ENCODE measurements at places on chromosomes 3 and 15. TPM values are rescaled to one million over a fixed set of nuclear protein-coding genes. Genes with fewer than 3 reads are reported as not detected.
A peak's percentile ranks its signal among the peaks of the same experiment; 100 is the strongest.

Gene EID1
- polyA plus RNA-seq = 161 TPM

Gene CDCP1
- 1.6 TPM for polyA plus RNA-seq

GRCh38 chr3:185337231-185337816, 25.6 kb upstream of the MAP3K13 start:
- DNase-seq = no peak

GRCh38 chr15:89670971-89671560, 8.1 kb downstream of the PLIN1 start:
- no peak for DNase-seq

DNA sequence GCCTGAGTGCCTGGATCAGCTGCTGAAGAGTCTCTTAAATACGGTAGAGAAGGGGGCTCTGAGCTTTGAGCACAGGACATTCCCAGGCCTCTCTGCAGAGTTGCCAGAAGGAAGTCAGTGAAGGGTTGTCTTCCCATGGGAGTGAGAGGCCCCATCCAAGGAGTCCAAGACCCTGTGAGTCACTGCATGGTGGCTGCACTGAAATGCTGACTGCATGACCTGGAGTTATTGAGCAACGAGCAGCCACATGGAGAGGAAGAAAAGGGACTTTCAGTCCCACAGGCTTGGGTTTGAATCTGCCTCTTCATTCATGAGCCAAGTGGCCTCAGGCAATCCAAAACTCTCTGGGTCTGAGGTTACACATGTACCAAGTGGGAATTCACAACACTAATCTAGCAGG, 69.6 kb upstream of the RASGRF1 start:
- no peak for DNase-seq

DNA sequence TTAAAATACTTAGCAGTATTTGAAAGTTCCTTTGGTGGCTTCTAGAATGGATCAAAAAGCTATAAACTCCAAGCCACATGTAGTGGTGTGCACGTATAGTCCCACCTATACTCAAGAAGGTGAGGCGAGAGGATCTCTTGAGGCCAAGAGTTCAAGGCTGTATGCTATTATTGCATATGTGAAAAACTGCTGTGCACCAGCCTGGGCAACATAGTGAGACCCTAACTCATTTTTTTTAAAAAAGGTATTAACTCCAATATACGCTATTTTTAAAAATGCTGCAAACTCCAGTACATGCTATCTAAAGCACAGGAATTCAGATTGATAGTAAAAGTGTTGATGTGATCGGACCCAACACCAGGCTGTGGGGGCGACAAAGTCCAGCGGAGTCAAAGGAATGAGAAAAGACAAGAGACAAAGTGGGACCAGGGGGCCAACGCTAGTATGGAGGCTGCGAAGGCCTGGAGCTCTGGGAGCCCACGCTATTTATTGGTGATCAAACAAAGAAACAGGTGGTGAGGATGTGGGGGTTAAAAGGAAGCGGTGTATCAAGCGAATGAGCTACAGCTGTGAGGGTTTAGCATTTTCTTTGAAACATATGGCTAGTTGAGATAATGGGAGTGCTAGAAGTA, 66.6 kb downstream of the ARIH1 start:
- DNase-seq = no peak

GRCh38 chr15:48641416-48641815, 4.1 kb downstream of the FBN1 start:
- no peak for DNase-seq

Gene NME9
- polyA plus RNA-seq = not detected

Gene RTP1
- polyA plus RNA-seq = not detected

- DNase-seq = no peak
Observed at GRCh38 chr3:132569153-132569552, 27.9 kb upstream of the ACKR4 start.

DNA sequence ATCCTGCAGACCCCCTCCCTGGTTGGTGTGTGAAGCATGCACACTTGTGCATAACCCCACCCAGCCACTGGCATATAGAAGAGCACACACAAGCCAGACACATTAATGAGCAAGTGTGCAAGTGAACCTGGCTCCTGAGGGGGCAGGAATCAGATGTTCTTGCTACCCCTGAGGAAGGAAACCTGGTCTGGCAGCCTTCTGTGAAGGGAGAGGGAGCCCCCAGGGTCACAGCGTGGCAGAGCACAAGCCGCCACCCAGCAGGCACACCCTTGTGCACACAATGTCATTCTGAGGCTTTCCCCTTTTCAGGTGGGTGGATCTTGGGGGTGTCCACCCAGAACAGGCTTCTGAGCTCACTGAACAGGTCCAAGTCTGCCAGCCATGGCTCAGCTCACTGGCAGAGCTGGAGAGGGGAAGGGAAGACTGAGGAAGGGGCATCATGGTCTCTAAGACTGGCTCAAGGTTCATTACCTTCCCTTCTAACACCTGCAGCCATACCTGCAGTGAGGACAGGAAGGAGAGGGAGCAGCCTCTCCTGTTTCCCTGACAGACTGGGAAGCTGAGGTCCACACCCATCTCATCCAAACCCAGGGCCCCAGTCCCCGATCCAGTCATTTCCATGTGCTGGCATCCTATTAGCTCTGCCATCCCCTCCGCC, 31.6 kb upstream of the SEMA3F start:
- DNase-seq = no peak

DNA sequence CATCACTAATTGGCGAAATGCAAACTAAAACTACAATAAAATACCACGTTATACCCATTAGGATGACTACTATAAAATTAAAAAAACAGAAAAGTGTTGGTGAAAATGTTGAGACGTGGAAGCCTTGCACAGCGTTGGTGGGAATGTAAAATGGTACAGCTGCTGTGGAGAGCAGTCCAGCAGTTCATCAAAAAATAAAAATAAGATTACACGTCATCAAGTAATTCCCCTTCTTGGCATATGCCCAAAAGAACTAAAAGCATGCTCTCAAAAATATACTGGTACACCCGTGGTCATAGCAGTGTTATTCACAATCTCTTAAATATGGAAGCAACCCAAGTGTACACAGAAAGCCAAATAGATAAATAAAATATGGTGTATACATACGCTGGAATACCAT, 71.8 kb upstream of the NDN start:
- no peak for DNase-seq

DNA sequence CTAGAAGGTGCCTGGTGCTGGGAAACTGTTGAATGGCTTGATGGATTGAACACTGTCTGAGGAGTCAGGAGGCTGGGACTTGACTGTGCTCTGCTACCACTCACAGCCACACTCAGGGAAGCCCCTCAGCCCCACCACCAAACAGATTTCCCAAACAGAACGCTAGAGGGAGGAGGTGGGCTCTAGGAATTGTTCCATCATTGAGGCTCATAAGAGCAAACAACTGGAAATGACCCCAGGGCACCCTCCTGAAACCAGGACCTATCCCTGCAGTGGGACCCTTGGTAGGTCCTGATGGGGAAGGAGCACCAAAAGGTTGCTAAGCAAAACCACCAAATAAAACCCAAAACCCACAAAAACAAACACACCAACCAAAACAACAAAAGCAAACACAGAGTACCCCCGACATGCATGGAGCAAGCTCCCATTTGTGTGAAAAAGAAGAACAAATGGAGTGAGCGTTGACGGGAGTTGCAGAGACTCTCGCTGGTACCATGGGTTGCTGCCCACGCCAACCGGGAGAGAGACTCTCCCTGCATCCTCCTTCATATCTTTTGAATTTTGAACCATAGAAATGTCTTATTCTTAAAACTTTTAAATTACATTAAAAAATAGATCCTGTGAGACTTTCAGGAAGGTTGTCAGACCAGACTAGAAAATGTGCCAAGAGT, 45.6 kb downstream of the ABTB1 start:
- peak; percentile 12 for DNase-seq

Gene NR1I2
- not detected for polyA plus RNA-seq

GRCh38 chr15:39230908-39231285, 350.0 kb upstream of the THBS1 start:
- DNase-seq = no peak

Gene ANKRD63
- polyA plus RNA-seq = not detected

- DNase-seq = no peak
Observed at GRCh38 chr15:87326269-87326668, 930.3 kb downstream of the NTRK3 start.

Gene GLCE
- polyA plus RNA-seq = 4.0 TPM

Gene SELENOT
- polyA plus RNA-seq = 19.4 TPM

DNA sequence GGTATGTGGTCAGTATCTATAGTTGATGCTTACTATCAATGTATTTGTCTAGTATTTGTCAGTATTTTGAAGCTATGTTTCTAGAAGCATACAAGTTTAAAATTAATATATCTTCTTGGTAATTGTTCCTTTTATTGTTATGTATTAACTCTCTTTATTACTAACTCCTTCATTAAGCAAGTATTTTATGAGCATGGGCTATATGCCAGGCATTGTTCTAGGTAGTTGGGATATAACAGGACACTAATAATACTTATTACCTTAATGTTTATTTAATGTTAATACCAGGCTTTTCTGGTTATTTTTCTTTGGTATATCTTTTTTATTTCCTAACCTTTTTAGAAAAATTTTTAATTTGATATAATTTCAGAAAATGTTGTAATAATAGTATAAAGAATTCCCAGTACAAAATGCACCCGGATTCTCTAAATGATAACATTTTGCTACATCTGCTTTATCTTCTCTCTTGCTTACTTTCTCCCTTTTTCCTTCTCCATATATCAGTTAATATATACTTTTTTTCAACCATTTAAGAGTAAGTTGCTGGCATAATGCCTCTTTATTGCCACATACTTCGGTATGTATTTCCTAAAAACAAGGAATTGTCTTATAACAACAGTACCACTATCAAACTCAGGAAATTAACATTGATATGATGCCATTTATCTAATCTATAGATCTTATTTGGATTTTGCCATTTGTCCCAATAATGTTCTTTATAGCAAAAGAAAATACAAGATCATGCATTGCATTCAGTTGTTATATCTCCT, 30.9 kb downstream of the LRRC49 start:
- DNase-seq = no peak

Gene PPP1R14D
- polyA plus RNA-seq = not detected

DNA sequence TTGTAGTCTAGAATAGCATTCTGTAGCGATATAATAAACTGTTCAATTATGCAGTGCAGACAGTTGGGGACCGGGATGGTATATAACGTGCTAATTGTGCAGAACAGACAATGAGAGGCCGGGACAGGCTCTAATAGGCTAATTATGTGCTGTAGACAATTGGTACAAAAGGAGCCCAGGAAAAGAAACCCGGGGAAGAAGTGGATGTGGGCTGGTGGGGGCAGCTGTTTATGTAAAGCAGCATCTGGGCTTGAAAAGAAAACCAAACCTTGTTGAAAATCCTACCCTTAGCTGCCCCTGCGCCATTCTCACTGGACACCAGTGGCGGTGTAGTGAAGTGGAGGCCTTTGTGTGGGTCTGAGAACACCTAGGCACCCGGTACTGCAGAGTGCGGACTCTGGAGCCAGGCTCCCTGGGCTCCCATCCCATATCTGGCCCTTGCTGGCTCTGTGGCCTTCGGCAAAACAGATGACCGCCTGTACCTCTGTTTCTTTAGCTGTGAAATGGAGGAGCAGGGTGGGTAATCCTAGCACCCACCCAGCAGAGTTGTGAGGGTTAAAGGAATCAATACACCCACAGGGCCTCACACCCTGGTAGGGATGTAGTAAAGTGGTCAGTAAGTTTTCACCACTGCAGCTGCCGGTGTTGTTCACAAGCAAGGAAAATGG, 51.5 kb downstream of the CMTM6 start:
- no peak for DNase-seq

Gene ESYT3
- polyA plus RNA-seq = 1.0 TPM

Gene TUBGCP5
- 4.7 TPM for polyA plus RNA-seq

GRCh38 chr15:63623232-63623969, 26.2 kb downstream of the FBXL22 start:
- no peak for DNase-seq

DNA sequence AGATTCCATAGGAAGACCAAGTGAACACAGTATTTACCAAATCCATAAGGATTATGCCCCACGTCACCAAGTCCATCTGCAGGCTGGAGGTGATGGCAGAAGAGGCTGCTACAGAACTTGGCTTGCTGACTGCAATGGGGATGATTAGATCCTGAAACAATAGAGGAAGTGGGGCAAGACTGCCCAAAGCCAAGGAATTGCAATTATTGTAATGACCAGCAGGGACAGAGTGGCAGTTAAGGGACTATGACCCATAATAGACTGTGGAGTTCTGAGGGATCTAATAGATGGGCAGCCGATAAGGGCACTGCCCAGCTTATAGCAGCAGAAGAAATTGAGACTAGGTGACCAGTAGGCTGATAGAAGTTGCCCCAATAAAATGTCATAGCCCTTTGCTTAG, 108.4 kb downstream of the MINAR1 start:
- DNase-seq = no peak

DNA sequence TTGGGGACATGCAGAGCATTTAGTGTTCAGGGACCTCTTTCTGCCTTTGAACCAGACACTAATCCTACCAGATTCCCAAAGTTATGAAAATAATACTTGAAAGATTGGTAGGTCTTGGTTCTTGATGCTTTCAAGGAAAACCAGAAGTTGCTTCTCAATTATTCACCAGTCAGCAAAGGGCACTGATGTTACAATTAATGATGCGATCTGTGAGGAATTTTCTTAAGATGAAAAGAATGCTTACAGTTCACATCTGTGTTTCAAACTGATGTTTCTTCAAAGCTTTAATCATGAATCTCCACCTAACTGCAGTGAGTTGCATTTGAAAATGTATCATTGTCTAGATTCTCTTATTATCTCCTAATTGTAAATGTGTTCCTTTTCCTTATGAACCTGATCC, 161.0 kb downstream of the NAALADL2 start:
- no peak for DNase-seq

Gene GOLGA6A
- polyA plus RNA-seq = not detected

DNA sequence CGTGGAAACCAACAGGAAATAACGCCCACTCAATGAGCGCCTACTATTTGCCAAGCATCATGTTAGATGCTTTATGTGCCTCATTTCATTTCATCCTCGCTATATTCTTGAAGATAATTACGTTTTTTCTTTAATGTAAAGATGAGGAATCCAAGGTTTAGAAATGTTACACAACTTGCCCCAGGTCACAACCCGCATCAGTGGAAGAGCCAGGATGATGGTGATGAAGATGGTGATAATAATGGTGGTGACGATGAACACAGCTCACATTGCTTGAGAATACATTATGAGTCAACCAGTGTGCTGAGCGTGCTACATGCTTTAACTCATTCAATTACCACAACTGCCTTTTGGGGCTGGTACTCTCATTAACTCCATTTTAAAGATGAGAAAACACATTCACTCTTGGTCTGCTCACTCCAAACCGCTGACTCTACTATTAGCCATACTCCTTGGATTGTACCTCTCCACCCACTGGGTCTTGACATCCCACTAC, 21.5 kb upstream of the MYO1E start:
- no peak for DNase-seq

GRCh38 chr3:71652781-71653413, 69.4 kb upstream of the FOXP1 start:
- no peak for DNase-seq

GRCh38 chr3:177731644-177732268, 534.5 kb upstream of the TBL1XR1 start:
- no peak for DNase-seq

DNA sequence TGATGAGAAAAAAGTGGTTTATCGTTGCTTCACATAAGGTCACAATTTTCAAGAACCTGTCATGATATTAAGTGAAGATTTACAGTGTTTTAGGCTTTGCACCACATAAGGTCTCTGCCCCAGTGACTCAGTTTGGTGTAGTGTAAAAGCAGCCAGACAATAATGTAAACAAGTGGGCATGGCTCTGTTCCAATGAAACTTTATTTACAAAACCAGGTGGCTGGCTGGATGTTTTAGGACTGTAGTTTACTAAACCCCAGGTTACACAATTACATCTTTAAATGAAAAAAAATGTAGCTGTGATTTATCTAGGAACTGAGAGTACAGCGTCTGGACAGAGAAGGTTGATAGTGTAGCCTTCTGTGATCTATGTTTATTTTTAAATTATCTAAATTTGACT, 9.7 kb upstream of the FBXL22 start:
- no peak for DNase-seq

Data from heart left ventricle (tissue), 16 donors.